Stimulated activated CD8-positive, alpha-beta memory T cell treated with anti-CD3 and anti-CD28 coated beads, Interleukin-2, amount 100 ng/mL, for 1 hour (primary cell): ENCODE measurements at places on chromosomes 1 and 21.

- DNase-seq: no peak
These were observed 3.7 kb downstream of the IGSF3 start for GRCh38 chr1:116663821-116664220.

DNA sequence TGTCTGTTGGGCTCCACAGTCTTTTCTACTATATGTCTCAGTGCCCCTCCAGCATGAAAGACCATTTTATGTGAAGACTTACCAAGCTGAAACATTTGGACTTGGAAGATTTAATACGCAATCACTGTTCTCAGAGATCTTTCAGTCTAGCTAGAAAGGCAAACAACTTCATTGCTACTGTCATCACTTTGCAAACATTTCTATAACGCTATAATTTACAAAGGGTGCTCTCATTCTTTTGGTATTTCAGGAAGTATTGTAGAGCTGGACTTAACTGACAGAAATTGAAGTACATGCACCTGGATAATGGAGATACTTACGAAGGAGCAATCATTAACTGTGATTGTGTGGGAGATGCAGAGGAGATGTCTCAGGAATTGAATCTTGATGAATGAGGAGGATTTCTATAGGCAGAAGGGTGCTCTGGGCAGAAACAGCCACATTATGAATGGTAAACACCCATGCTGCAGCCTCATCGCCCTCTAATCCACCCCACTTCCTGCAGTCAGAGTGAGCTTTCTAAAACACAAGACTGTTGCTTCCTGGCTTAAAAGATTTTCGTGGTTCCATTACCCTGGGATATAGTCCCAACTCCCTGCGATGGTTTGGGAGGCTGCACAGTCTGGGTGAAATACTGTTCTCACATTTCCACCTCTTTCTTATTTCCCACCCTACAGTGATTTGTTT lies 75.1 kb upstream of the GNG12 start:
- no peak for DNase-seq

DNA sequence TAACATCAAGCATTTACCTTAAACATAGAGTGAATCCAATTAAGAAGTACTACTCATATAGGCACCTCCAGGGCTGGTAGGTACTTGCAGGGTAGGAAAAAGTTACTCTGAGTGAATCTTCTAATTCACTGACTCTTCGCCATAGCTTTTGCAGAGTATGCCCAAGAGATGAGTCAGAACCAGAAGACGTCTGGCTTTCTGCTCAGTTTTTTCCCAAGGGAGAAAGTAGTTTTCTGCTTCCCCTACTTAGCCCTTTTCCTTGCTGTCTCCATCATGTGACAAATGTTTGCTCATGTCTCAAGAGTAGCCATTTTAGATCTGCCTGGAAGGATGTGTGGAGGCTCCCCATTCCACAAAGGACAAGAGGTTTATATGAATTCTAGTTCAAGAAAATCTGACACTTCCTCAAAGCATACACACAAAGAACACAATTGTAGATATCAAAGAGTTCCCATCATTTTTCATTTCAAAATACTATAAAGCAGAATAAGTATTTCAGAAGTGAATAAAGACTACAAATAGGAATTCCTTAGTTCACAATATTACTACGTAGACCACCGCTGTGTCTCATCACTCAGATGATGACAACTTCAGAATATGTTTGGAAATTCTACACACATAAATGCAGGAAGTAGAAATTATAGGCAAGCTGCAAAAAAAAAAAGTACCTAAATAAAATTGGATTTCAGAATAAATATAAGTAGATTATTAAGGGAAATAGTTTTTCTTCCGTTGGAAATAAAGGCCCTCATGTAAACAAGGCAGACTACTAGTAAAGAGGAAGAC lies 98.5 kb downstream of the ASH1L start:
- DNase-seq: no peak

DNA sequence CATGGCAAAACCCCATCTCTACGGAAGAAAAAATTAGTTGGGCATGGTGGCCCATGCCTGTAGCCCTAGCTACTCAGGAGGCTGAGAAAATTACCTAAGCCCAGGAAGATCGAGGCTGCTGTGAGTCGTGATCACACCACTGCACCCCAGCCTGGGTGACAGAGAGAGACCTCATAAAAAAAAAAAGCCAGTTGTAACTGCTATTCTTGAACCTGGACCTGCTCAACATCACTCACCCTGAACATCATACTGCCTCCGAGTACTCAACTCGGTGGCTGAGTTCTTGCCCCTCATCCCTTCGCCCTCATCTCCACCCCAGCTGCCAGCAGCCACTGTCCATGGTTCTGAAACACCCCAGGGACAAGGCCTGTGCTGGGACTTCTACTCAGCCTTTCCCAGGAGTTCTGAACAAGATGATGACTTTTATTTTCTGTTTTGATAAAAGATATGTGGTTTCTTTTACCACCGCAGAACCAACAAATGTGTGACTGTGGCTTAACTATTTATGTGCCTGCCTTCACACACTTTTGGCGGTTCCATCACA lies 5.4 kb upstream of the DISP3 start:
- no peak for DNase-seq

DNA sequence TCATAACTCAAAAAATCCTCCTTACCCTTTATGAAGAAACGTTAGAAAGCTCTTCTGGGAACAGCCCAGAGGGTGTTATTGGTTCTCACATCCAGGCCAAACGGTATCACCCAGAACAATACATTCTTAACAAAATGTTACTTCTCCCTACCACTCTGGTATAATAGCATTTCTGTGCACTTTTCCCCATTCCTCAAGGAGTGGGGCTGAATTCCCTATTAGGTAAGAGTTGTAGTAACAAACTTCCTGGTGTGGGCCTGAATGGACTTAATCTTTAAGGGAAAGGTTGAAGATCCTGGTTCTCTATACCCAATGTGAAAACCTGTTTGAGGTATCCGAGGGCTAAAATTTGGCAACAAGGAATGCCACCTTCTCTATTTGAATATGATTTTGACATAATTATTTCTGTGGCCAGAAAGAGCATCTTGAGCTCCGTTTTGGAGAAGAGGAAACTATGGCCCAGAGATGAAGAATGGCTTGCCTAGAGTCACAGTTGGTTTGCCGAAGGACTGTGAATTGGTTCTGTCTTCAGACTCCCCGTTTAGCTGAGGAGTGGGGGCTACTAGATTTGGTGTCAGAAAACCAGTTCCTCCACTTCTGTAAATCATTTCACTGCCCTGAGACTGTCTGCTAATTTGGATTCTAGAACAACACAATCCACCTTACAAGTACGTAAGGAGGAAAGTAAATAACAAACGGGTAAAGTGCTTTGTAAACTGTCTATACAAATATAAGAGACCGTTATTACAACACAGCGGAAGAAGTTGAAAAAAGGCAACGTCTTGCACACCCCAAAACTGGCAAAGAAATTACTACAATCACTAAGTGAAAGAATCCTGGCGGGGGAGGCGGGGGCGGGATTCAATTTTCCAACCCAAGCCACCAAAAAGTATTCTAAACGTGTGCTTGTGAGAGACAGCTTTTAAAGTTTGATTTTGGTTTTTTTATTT lies 2.3 kb downstream of the ANP32E start:
- DNase-seq: no peak

DNA sequence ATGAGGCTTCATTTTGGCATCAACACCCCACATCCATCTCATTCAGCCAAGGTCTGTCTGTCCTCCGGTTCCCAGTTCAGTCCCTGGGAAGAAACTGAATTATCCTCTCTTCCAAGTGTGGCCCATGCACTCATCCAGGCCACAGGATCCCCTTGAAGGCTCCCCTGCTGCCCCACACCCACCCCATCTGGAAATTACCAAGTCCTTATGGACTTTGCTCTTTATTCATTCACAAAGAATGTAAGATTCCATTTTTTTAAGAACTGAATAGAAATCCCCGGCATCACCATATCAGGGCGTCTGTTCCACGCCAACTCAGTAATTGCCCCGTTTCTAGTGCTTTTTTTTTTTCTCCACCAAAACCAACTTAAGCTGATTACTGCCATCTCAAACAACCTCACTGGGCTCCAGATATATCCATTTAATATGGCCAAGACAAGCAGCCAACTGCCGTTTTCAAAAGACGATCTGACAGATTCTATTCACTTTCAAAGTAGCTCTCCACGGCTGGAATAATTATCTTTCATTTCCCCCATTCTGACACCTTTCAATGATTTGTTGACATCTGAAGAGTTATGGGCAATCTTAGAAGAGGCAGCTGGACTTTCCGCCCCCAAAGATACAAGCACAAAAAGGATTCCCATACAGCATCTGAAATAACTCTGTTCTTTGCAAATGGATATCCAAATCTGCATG lies 55.9 kb downstream of the OLIG1 start:
- DNase-seq: no peak

DNA sequence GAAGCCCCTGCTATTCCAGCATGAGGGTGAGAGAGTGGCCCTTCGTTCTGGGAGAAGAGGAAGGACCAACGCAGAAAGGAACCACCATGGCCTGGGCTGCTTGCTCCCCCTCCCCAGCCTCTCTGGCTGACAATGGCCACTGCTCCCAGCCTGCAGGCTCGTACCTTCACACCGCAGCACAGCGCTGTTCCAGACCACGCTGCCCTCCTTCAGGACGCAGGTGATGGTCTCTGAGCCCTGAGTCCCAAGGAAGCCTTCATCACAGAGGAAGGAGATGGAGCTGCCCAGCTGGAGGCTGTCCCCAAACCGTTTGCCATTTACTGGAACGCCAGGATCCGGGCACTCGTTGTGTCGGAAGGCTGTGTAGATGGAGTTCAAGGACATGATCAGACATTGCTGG lies 124.9 kb upstream of the HMGB4 start:
- DNase-seq: no peak
